ENCODE measurements at places on chromosomes 7 and 10. TPM values are rescaled to one million over a fixed set of nuclear protein-coding genes. Genes with fewer than 3 reads are reported as not detected.

ELFN1 gene
- total RNA-seq = not detected

PNLIPRP3 gene
- total RNA-seq = not detected

FOXI2 gene
- total RNA-seq = not detected

TUBAL3 gene
- not detected for total RNA-seq

- no peak for DNase-seq
These were observed 61.1 kb upstream of the PCGF5 start for GRCh38 chr10:91159254-91159783.

- DNase-seq = no peak
These were observed 317.8 kb upstream of the MTPN start for GRCh38 chr7:136294977-136295376.

DNA sequence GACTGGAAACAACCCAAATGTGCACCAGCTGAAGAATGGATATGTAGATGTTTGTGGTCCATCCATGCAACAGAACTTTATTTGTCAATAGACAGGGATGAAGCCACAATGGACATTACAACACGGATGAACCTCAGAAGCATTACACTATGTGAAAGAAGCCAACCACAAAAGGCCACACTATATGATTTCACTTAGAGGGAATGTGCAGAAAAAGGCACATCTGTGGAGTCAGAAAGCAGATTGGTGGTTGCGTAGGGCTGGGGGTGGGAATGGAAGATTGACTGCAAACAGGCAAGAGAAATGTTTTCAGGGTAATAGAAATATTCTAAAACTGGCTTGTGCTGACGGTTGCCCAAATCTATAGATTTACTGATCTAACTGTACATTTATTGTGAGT, 34.3 kb upstream of the WASHC2A start:
- DNase-seq = no peak

DNA sequence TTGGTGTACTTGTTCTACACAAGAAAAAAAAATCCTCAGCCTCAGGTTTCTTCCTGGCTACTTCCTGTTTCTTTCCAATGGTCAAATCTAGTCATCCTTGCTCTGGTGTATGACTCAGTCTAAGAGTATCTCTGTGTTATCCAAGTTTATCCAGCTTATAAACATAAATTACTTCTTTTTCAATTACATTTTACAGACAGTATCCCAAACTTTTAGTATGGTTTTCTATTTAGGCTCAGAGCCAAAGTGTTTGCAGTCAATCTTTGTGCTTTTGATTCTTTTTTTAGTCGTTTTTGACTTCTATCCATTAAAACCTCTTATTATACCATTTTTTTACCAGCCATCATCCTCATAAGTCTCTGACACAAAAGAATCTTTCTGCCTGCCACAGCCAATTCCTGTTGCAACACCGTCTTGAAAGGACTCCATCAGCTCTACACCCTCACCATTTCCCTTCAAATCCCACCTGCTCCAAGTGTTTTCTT, 294.6 kb downstream of the PTEN start:
- DNase-seq = peak; percentile 42

- DNase-seq = no peak
These were observed 53.5 kb downstream of the MGMT start for GRCh38 chr10:129520440-129521080.

- peak; percentile 2 for DNase-seq
These were observed 1227.5 kb upstream of the C7orf33 start for GRCh38 chr7:147363101-147363500.

DNA sequence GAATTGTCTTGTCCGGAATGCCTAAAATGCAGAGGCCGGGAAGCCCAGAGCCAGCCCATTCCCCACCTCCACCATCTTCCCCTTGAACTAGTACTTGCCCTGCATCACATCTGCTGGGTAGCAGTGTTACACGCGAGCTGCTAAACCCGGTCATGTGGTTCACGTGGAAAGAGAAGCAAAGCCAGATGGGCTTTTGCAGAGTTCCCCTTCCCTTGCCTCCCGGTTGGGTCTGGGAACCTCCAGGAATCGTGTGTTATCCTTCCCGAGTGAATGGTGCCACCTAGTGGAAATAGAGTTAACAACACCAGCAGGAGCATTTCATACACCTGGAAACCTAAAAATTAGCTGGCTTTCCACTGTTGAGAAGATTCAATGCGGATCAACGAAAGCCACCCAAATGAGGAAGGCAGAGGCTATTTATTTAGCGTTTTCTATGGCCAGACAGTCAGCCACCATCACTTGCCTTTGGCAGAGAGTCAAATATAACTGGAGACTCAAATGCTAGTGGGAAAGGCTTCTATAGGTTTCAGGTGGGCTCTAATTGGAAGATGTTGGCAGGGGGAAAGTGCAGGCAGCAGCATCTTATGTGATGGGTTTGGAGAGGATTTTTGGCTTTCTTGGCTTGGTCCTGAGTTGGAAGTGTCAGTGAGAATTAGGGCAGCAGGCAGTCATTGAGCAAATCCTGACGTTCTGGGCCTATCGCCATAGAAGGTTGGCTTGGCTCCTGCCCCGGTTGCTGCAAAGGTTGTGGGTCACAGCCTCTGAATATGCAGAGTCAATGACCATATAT, 12.9 kb upstream of the DENND2A start:
- peak; percentile 51 for DNase-seq

DNA sequence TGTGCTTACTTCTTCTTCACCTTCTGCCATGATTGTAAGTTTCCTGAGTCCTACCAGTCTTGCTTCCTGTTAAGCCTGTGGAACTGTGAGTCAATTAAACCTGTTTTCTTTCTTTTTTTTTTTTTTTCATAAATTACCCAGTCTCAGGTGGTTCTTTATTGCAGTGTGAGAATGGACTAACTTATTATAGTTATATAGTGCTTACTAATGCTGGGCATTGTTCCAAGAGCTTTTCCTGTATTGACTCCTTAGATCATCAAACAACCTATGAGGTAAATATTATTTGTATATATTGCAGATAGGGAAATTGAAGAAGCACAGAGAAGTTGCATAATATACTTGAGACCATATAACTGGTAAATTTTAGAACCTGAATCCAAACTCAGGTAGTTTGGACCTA, 98.1 kb downstream of the MBL2 start:
- DNase-seq = no peak

DNA sequence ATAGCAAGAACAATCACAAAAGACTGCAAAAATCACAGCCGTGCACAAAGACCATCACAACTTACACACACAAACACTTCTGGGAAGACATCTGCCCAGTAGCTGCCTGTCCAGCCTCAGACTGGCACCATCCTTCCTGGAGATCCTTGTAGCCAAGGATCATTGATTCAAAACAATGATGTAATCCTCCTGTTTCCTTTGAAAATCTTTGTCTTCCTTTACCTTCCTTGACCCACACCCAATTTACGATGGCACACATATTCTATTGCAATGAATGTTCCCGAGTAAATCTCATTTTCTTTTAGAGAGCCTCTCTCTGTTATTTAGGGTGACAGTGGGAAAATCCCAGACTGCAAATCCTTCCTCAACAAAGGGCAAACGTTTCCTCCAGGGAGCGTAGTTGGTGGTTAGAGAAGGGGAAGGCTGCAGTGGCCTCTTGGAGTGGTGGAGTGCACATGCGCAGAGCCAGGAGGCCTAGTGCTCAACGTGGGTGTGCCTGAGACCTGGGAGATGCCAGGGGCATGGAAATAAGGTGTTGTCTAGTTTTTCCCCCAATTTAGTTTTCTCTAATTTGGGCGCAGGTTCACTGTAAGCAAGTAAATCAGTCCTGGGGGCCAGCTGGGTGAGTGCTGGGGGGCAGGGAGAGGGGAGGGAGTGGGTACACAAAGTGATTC, 3.1 kb upstream of the INPP5A start:
- peak; percentile 54 for DNase-seq

DNA sequence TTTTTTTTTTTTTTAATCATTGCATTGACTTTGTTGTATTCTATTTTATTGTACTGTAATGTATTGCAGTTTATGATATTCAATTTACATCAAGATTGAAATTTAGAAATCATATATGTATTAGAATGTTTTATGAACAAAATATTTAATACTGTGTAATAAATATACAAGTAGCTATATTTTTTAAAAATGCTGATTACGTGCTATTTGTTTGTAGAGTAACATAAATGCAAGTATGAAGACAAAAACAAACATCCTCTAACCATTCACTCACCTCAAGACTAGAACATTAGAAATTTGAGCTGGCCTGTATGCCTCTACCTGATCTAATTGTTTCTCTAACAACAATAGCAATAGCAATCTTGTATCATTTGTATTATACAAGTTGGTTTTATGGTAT, 290.3 kb downstream of the GATA3 start:
- no peak for DNase-seq

DNA sequence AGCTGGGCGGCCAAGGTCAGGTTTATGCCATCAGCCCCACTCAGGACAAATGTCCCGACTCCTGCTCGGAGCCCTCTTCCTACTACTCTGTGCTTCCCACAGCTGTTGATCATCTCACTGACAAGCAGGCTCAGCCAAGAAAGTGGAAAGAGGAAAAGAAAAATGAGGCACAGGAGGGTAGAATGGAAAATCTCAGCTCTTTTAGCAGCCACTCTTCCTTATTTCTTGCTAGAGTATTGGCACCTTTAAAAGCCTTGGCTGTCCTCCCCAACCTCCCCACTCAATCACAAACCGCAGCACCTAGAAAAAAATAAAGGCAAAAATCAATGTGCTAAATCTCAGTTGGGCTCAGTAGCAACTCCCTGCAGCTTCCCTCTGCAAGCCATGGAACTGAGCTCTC, 35.3 kb upstream of the AGK start:
- DNase-seq = no peak
